T-helper 17 cell (primary cell): ENCODE measurements at places on chromosomes 3 and 15. TPM values are rescaled to one million over a fixed set of nuclear protein-coding genes. Genes with fewer than 3 reads are reported as not detected.

GASK1A gene
- not detected for total RNA-seq

LSAMP gene
- total RNA-seq = not detected

STAC gene
- 0.35 TPM for total RNA-seq

CELSR3 gene
- 6.0 TPM for total RNA-seq

TPRG1 gene
- 3.1 TPM for total RNA-seq

C15orf62 gene
- total RNA-seq = 0.89 TPM

IL17RB gene
- 0.75 TPM for total RNA-seq

PLA2G4D gene
- total RNA-seq = not detected

TMCO5A gene
- total RNA-seq = not detected

GRCh38 chr3:87494264-87494663 is 217.9 kb upstream of the POU1F1 start:
- DNase-seq = no peak

DNA sequence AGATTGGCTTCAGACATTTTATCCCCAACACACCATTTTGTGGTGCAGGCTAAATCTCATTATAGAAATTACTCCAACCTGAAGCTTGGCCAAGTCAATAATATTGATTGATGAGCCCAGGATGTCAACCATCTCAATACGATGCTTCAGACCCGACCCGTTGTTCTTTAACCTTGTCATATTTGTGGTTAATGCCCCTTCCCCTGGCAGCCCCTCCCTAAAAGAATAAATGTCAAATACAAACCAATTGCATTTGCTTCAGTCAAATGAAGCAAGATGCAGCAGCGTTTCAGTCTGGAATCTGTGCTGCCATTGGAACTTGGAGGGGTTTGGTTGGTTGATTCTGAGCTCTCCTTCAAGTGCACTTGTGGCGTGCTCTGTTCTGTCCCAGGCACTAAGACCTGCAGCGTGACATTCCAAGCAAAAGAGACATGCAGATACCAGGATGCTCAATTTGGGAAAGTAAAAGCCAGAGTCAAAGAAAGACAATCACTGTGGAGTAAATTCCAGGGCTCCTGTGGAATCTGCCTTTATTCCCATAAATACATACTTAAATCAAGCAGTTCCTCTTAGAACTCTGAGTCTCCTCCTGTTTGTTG is 23.8 kb upstream of the PSMD6 start:
- no peak for DNase-seq

- no peak for DNase-seq
Observed at GRCh38 chr3:62210011-62210410, 163.3 kb downstream of the FEZF2 start.

- no peak for DNase-seq
Observed at GRCh38 chr3:52302426-52303145, 13.5 kb upstream of the DNAH1 start.

- DNase-seq = no peak
Observed at GRCh38 chr15:29183071-29183831, 86.4 kb downstream of the NSMCE3 start.

DNA sequence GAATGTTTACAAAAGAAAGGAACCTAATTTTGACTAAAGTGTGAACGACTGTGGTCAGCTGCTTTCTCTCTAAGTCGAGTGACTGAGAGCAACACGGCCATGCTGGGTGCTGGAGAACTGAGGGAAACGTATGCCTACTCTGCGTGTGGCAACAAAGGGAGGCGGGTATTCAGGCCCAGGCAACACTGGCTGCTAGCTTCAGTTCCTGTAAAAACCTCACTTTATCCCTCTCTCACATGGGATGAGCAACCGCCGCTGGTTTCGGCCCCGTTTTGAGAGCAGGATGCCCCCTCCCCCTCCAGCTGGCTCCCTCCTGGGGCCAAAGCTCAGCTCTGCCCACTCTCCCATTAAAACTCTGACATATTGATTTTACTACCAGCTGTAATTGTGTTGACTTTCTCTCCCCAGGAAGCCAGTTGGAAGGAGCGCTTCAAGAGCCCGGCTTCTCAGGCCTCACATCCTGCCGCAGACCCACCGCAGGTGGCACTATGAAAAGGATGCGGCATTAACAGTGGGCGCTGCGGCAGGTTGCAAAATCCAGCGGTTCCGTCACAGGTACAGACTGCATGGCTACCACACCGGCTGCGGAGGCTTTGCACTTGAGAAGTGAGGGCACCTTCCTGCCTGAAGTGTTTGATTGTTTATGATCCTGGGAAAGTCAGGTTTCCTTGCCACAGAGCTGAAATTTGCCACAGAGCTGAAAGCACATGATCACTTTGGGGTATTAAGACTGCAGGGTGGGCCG is 12.7 kb downstream of the PLXND1 start:
- DNase-seq = no peak

DNA sequence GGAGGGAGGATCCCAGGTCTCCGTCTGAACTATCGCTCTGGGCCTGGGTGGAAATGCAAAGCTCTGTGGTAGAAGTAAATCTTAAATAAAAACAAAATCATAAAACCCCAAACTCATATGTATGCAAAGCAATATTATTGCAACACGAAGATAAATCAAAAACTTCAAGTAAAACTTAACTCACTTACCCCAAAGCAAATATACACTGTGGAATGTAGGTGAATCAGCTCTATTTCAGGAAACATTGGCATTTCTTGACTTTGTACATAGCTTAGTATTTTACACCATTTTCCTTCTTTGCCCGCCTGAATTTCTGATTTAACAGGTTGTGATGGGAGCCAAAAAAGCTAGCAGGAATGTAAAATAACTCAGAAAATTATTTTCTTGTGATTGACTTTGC is 126.2 kb downstream of the TPRG1 start:
- no peak for DNase-seq

DNA sequence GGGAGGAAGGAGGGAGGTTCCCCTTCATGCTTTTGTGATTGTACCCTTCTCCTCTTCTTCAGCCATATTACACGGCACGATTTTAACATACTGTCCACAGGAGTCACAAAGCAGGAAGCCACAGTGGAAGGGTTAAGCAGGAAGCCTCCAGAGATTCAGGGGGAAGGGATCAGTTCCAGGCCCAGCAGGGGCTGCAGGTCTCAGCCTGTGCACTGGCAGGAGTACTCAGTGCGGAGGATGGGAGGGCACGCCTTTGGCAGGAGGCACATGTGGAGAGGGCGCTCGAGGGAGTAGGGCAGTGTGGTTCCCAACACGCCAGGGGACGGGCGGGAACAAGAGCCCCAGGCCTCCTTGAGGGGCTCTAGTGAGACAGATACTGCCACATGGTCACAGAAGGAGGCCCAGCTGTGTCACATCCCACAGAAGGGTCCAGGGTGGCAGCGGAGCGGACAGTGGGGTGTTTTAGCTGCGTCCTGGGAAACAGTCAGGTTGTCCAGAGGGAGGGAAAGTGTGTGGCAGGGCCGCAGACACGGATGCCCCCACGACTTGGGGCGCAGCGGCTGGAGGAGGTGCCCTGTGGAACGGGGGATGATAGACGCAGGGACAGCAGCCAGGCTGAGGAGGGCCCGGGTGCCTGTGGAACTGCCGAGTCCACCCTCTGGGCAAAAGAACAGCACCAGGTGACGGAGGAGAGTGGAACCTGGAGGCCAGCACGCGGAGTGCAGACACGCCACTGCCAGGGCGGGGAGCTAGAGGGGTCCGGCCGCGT is 77.5 kb downstream of the CHSY1 start:
- no peak for DNase-seq

- no peak for DNase-seq
Observed at GRCh38 chr3:119322021-119322834, 28.0 kb downstream of the ARHGAP31 start.

- no peak for DNase-seq
Observed at GRCh38 chr15:36335224-36335623, 244.2 kb upstream of the CDIN1 start.

- no peak for DNase-seq
Observed at GRCh38 chr3:192751148-192751547, 23.8 kb upstream of the FGF12 start.

DNA sequence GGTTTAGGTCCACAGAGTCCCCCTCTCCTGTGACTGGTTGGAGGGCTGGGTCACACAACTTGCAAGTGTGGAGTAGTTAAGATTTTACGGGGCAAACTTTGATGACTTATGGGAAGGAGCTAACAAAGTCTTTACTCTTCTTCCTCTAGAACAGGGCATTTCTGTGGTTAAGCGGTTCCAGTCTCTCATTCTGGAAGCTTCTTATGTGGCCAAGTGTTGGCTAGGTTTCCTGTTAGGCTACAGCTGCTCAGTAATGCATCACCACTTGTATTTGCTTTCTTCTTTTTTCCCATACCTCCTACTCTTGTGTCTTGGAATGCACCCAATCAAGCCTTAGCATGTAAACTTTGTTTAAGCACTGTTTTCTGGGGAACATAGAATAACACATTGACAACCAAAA is 100.6 kb upstream of the PLAAT1 start:
- no peak for DNase-seq

DNA sequence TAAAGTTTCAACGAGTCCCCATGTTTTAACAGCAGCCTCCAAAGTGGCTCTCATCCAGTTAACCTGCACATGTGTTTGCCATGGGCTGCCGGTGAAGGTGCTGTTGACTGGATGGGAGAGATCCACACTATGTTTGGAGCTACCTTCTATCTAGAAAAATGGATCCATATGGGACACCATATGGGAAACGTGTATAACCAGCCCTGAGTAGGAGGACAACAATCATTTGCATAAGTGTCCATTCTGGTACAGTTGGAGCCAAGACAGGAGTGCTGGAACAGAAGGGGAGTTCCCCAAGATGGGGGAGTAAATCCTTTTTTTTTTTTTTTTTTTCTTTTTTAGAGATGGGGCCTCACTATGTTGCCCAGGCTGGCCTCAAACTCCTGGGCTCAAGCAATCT is 36.6 kb downstream of the MKRN2 start:
- no peak for DNase-seq

DNA sequence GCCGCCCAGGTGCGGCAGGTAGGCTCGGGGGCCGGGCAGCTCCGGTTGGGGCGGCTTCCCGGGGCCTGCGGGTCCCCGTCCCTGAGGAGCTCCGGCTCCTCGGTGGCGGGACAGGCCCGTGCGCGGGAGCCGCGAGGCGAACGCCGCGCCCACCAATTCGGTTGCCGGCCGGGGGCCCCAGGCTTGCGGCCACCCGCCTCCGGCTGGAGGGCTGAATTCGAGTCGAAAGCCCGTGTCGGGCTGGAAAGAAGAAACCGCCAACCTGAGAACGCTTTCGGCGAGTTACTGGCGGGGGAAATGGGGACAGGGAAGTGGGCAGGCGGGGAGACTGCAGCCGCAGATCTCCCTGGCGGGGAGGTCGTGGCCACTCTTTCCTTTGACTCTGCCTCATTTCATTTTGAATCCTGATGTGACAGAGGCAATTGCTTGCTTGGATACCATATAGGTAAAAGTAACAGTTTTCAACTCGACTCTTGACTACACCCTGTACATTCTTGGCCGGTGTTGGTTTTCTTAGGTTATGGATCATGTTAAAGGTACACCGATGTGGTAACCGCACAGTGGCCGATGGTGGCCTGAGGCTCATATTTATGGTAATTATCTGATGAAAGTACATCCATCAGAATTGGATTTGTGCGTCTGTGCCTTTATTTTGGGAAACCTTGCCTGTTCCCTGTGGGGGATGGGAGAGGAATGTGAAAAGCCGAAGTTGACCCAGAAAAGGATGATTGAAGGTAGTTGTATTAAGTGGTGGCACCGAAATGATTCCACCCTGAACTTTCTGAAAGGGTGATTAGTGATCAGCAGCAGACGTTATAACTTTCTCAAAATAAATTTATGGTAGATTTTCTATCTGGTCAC is 1.7 kb downstream of the B3GNT5 start:
- no peak for DNase-seq

GRCh38 chr3:177833332-177833731 is 636.0 kb upstream of the TBL1XR1 start:
- no peak for DNase-seq

- no peak for DNase-seq
Observed at GRCh38 chr3:81744366-81744765, 17.1 kb downstream of the GBE1 start.

DNA sequence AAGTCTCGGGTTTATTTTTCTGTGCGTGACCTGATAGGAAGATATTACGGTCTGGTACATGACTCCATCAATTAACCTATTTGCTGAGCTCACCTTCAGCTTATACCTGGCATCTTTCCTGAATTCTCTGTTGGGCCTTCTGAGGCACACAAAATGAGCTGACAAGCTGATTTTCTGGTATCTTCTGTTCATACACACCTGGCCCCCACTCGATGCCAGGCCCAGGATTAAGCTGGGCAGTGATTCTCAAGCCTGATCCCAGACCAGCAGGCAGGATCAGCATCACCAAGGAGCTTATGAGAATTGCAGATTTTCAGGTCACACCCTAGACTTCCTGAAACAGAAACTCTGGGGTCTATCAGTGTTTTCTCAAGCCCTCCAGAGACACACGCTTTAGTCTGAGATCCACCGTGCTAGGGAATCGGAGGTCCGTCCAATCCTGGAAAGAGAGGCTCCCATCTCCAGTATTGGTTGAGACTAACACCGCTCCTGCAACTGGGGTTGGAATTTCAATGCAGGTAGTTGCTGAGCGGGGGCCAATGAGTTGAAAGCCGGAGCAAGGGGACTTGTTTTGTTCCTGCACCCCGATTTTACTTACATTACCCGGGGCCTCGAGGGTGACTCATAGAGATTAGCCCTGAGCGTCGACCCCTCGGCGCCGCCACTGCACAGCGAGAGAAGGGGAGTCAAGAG is 636 bp upstream of the EIF1B start:
- no peak for DNase-seq

- DNase-seq = no peak
Observed at GRCh38 chr3:174046311-174046710, 648.8 kb downstream of the NLGN1 start.

DNA sequence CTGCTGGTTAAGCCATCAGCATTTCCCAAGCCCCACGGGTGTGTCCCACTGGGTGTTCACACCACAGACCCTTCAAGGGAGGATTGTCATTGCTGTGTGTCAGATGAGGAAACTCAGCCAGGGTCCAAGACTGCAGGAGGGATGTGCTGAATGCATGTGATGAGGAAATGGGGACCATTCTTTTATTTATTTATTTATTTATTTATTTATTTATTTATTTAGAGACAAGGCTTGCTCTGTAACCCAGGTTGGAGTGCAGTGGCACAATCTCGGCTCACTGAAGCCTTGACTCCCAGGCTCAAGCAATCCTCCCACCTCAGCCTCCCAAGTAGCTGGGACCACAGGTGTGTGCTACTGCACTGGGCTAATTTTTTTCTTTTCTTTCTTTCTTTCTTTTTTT is 20.8 kb downstream of the PIF1 start:
- DNase-seq = no peak
